ENCODE measurements at places on chromosomes 2 and 18. TPM values are rescaled to one million over a fixed set of nuclear protein-coding genes. Genes with fewer than 3 reads are reported as not detected.

The UCN gene
- 9.5 TPM for total RNA-seq

The SLC35F6 gene
- total RNA-seq: 76.9 TPM

The TMEM182 gene
- total RNA-seq: 5.3 TPM

The CHRNG gene
- total RNA-seq: not detected

The GALR1 gene
- not detected for total RNA-seq

The BBS5 gene
- 9.0 TPM for total RNA-seq

DNA sequence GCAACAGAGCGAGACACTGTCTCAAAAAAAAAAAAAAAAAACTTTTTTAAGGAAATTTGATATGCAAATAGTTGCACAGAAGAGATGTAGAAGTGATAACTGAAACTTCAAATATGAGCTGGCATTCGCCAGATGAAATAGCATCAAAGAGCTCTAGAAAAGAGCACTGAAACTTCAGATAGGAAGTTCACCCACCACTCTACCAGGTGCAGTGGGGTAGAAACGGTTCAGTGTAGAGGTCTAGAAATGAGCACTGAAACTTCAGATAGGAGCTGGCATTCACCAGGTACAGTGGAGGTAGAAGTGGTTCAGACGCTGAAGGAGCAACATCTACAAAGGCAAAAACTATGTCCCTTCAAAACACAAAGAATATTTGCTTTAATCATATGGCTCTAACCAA lies 9.0 kb upstream of the ONECUT2 start:
- H3K4me1 ChIP-seq: no peaks in the 10 kb centered on the region
- no peak for DNase-seq
- H3K36me3 ChIP-seq: peaks cover 2% of the 10 kb centered on the region
- peaks cover 64% of the 10 kb centered on the region for H3K27me3 ChIP-seq
- H3K4me3 ChIP-seq: no peak overlapping the region

DNA sequence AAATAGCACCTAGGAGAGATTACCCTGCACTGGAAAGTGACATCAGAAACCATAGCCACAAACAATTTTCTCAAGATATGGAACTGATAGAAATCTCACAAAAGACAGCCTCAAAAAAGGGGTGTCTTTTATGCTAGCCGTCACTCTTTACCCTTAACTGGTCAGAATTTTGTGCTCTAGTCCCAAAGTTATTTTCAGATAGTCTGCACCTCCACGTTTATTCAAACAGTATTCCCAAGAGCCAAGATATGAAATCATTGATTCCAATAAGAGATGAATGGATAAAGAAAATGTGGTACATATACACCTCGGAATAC lies 23.5 kb upstream of the PMAIP1 start:
- DNase-seq: no peak
- H3K4me3 ChIP-seq: no peak overlapping the region
- peaks cover 5% of the 10 kb centered on the region for H3K36me3 ChIP-seq
- no peaks in the 10 kb centered on the region for H3K27me3 ChIP-seq

GRCh38 chr18:22933966-22934423 lies 867 bp downstream of the RBBP8 start:
- peaks cover 24% of the 10 kb centered on the region for H3K36me3 ChIP-seq
- H3K27me3 ChIP-seq: no peaks in the 10 kb centered on the region
- H3K4me1 ChIP-seq: peaks cover 18% of the 10 kb centered on the region
- DNase-seq: no peak

- H3K4me1 ChIP-seq: peaks cover 21% of the 10 kb centered on the region
- H3K27ac ChIP-seq: no peak overlapping the region
- H3K27me3 ChIP-seq: no peaks in the 10 kb centered on the region
- DNase-seq: peak; percentile 21
- peaks cover 9% of the 10 kb centered on the region for H3K36me3 ChIP-seq
- no peak overlapping the region for H3K4me3 ChIP-seq
These were observed 130.6 kb upstream of the OTX1 start for GRCh38 chr2:62920070-62920469.

- H3K4me1 ChIP-seq: peaks cover 23% of the 10 kb centered on the region
- H3K27ac ChIP-seq: no peak overlapping the region
- no peak for DNase-seq
- no peak overlapping the region for H3K4me3 ChIP-seq
These were observed 58.0 kb upstream of the BOD1L2 start for GRCh38 chr18:57088883-57089282.

DNA sequence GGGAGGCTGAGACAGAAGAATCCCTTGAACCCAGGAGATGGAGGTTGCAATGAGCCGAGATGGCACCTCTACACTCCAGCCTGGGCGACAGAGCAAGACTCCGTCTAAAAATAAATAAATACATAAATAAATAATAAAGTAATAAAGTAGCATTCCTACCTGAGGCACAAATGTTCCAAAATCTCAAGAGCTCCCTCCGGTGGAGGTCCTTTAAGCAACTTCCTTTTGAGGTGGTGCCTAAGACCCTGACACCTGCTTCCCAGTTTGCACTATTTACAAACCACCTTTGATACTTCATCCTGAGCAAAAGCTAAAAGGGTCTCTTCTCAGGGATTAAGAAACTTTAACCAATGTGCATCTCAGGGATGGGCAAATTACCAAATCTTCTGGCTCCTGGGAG lies 505.1 kb downstream of the CNTNAP5 start:
- DNase-seq: peak; percentile 50
- no peak overlapping the region for H3K4me3 ChIP-seq
- no peaks in the 10 kb centered on the region for H3K27me3 ChIP-seq

GRCh38 chr2:109555346-109555900 lies 58.3 kb downstream of the SEPTIN10 start:
- no peak for DNase-seq
- peaks cover 6% of the 10 kb centered on the region for H3K4me1 ChIP-seq
- no peaks in the 10 kb centered on the region for H3K27me3 ChIP-seq
- no peak overlapping the region for H3K27ac ChIP-seq
- peaks cover 17% of the 10 kb centered on the region for H3K36me3 ChIP-seq

- H3K4me3 ChIP-seq: no peak overlapping the region
- DNase-seq: no peak
- H3K4me1 ChIP-seq: peaks cover 58% of the 10 kb centered on the region
- no peaks in the 10 kb centered on the region for H3K27me3 ChIP-seq
- no peak overlapping the region for H3K27ac ChIP-seq
These were observed 122.0 kb downstream of the SPTBN1 start for GRCh38 chr2:54577944-54578647.

DNA sequence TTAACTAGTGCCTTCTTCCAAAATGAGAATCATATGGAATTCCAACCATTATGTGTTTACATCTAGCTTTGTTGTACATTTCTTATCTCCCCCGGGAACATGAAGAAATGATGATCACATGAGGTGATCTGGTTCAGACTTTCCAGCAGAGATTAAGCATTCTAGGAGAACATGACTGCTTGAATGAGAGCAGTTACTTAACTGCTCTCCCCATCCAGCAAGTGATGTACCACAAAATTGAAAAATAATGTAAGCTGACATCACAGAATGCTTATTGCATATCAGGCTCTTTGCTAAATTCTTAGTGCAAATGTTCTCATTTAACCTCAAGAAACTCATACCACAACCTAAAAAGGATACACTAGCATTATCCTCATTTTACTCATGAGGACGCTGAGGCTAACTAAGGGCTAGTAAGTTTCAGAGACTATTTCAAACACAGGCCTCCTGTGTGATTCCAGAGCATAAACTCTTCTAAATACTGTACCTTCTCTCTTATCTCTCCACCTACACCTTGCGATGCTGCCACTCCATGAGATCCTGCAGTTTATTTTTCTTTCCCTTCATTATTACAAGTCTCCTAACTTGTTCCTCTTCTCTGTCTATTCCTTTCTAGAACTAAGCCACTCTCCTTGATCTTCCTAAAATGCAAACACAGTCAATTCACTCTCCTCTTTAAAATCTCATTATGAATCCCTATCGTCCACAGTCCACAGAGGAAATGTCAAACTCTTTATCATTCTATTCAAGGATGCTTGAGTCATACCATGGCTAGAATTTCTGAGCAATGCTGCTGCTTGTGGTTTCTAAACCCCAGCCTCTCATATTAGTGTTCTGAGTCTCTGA lies 1224.8 kb upstream of the ZEB2 start:
- H3K27me3 ChIP-seq: no peaks in the 10 kb centered on the region
- H3K4me1 ChIP-seq: peaks cover 11% of the 10 kb centered on the region
- no peaks in the 10 kb centered on the region for H3K36me3 ChIP-seq

DNA sequence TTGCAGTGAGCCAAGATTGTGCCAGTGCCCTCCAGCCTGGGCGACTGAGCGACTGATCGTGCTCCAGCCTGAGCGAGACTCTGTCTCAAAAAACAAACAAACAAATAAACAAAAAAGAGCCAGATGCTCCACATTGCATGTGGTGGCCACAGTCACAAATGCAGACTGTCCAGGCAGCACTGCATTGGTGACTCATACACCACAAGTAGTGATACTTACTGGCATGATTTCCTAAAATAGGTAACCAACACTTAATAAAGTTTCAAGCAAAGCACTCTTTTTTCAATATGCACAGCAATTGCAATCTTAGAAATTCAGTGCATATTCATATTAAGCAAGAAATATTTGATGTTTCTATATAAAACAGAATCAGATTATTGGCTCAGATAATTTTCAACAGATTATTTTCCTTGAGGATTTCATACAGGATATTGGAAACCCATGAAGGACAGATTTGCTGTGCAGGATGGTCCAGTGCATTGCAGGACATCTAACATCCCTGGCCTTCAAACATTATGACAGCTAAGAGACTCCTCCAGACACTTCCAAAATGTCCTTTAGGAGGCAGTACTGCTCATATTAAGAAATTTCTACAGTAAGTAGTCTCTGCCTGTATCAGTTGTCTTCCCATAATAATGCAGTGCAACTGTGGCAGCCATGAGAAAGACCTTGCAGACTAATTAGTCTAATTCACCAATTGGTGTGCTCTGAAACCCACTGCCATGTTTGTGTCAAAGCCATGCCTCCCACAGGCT lies 10.5 kb upstream of the SLC1A4 start:
- no peak overlapping the region for H3K27ac ChIP-seq
- H3K27me3 ChIP-seq: no peaks in the 10 kb centered on the region
- peaks cover 32% of the 10 kb centered on the region for H3K4me1 ChIP-seq
- no peaks in the 10 kb centered on the region for H3K36me3 ChIP-seq
- no peak overlapping the region for H3K4me3 ChIP-seq

DNA sequence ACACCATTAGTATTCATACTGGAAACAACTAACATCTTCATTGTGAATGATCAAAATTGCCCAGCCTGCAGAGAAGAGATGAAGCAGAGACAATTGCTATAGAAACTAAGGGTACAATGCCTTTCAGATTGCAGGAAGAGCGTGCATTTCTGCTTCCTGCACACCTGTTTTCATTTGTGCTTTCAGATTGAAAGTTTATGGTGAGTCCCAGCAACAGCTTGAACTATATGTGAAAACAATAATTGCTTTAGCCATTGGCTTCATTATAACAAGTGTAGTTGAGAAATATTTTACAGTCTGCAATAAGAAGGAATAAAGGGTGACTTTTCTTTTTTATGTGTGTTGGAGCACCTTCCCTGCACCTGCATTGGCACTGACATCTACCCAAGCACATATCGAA lies 136.3 kb downstream of the CD8B2 start:
- H3K27me3 ChIP-seq: peaks cover 15% of the 10 kb centered on the region
- no peak overlapping the region for H3K27ac ChIP-seq
- DNase-seq: no peak
- H3K4me1 ChIP-seq: no peaks in the 10 kb centered on the region

- H3K27me3 ChIP-seq: no peaks in the 10 kb centered on the region
- H3K36me3 ChIP-seq: no peaks in the 10 kb centered on the region
These were observed 23.6 kb downstream of the TMEM178A start for GRCh38 chr2:39689272-39689841.

DNA sequence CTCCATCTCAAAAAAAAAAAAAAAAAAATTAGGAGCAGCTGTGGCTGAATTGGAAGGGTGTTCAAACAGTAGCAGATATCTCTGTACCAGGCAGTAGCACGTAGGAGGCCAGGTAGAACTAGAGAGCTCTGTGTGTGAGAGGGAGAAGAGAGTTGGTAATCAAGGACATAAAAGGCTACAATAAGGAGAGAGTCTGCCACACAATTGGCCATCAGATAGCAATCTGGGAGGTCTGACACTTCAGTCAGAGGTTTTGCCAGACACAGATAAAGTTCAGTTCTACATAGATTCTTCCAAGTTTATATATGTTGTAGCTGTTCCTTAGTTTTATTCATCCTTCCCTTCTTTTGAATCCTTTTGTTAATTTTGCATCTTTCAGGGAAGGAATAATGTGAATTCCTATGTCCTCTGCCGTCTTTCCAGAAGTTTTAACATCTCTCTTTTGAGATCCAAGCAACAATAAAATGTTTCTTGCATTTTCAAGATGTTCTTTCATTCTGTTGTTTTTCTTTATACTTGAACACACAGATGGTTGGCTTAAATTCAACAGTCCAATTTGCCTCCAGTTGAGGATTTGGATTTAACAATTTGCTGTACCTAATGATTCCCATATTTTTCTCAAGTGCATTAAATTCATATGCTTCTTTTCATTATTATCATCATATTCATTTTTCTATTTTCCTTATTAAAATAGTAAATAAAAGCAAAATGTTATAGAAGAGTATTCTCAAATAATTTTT lies 600.3 kb upstream of the GCFC2 start:
- no peak overlapping the region for H3K27ac ChIP-seq
- H3K27me3 ChIP-seq: peaks cover 48% of the 10 kb centered on the region
- H3K4me1 ChIP-seq: no peaks in the 10 kb centered on the region
- no peak for DNase-seq

DNA sequence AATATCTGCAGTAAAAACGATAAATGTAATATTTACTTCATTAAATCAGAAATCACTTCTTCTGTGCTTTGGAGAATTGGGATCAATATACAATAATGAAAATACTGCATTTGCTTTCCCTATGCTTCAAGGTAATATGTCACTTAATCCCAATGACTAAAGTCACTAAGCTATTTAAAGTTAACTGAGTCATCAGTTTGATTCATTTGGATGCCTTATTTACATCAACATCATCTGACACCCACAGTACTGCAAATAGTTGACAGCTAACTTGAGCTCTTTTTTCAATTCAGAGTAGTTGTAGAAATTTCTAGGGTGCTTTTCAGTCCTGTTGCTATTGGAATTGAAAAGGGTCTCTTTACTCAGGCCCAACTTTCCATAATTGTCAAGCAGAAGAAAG lies 776.9 kb upstream of the FSHR start:
- H3K27me3 ChIP-seq: peaks cover 16% of the 10 kb centered on the region
- no peaks in the 10 kb centered on the region for H3K36me3 ChIP-seq
- H3K4me1 ChIP-seq: no peaks in the 10 kb centered on the region
- no peak for DNase-seq
- H3K4me3 ChIP-seq: no peak overlapping the region
- H3K27ac ChIP-seq: no peak overlapping the region

DNA sequence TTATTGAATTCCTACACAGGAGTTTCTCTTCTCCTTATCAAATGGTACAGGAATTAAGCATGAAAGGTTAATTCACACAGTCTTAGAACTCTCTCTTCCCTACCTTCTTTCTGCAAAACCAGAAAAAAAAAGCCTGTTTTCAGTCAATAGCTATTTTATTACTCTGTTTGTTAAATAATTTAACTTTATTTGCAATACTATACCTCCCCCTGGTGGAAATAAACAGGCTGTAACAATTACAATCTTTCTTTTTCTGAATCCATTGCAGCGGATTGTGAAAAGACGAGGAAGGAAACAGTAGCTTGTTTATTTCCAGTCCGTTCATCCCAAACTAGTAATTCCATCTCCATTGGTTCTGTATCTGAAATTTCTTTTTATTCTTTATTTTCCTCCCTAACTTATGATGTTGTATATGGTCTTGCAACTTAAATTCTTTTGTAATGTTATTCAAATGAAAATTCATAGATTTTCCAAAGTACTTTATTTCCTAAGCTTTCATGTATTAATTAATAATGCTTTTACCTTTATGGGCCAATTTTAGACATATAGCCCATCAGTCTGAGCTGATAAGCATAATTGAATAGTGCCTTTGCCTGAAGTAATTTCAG lies 165.2 kb downstream of the SH3BP4 start:
- H3K36me3 ChIP-seq: no peaks in the 10 kb centered on the region
- H3K27ac ChIP-seq: no peak overlapping the region
- no peak overlapping the region for H3K4me3 ChIP-seq
- peaks cover 27% of the 10 kb centered on the region for H3K27me3 ChIP-seq
- DNase-seq: peak; percentile 50

All from MCF 10A (cell line).